ENCODE measurements at places on chromosomes 16 and 17. TPM values are rescaled to one million over a fixed set of nuclear protein-coding genes. Genes with fewer than 3 reads are reported as not detected.

Gene OTOP2
- total RNA-seq: not detected

Gene CCL17
- total RNA-seq: not detected

Gene EME2
- 12.0 TPM for total RNA-seq

Gene TBC1D3C
- not detected for total RNA-seq

Gene SLFN11
- total RNA-seq: 35.3 TPM

Gene USP43
- 0.10 TPM for total RNA-seq

Gene TMEM114
- total RNA-seq: not detected

Measured in posterior vena cava (tissue), 2 donors.